ENCODE measurements at places on chromosomes 1 and 21.

- no peak for DNase-seq
Measured at GRCh38 chr1:21319447-21320407, 29.5 kb upstream of the ECE1 start.

DNA sequence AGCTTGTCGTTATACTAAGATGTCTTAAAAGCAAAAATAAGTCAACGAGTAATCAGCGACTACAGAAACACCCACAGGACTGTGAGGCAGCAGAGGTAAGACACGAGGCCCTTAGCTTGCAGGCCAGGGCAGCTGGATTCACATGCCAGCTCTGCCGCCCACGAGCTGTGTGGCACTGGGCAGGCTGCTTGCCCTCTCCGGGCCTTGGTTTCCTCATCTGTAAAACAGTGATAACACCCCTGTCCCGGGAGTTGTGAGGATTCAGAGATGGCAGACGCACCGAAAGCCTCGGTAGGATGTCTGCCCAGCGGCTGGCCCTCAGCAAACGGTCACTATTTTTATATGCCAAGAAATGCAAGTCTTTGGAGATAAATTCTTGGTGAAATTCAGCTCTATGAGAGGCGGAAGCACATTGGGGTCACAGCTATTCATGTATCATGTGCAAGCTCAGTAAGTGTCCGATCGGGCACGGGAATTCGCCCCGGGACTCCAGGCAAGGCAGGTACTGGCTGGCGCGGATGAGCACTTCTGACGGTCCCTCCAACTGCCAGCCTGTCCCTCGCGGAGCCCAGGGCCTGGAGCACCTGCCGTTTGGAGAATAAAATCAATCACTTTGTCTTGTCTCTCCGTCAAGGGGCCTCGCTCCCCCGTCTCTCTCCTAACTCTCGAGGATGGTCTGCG, 1.1 kb downstream of the C2CD2 start:
- peak; percentile 49 for DNase-seq

DNA sequence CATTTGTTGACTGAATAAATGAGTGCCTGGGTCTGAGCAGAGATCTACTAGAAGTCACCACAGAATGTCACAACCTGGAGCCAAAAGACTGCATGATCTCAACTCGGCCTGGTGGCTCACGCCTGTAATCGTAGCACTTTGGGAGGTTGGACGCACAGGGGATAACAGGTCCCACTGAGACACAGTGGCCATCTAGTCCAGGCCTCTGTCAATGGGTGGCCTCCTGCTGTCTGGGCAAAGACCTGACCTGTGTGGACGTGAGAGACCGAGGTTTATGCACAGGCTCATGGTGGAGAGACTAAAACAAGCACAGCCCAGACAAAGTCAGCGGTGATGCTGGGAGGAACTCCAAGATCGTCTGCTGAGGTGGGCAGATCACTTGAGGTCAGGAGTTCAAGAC, 103.0 kb upstream of the BACE2 start:
- DNase-seq = no peak

GRCh38 chr1:13830616-13831280, 130.8 kb downstream of the PRDM2 start:
- no peak for DNase-seq

- no peak for DNase-seq
Measured at GRCh38 chr1:79198832-79199231, 192.3 kb upstream of the ADGRL4 start.

DNA sequence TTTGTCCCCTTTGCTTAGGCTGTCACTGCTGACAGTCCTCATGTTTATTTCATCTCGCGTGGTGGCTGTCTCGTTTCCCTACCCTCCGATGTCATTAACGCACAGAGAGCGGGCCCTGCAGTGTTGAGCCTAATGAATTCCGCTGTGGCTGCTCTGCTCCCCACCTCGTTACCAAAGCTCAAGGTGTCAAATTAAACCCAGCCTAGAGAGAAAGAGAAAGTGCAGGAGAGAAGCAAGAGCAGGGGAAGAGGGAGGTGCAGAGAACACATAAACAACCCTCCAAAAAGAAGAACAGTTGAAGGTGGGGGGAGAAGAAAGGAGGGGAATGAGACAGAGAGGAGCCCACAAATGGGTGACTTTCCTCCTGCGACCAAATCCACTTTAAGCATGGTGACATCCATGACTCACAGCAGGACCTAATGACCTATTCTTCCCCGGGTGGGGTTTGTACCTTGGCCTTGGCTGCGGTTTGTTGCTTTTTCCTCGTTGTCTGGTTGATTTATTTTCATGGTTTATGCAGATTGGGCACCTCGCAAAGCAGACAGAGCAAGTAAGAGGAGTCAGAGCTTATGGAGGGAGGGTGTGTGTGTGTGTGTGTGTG, 92.5 kb downstream of the PBX1 start:
- no peak for DNase-seq

DNA sequence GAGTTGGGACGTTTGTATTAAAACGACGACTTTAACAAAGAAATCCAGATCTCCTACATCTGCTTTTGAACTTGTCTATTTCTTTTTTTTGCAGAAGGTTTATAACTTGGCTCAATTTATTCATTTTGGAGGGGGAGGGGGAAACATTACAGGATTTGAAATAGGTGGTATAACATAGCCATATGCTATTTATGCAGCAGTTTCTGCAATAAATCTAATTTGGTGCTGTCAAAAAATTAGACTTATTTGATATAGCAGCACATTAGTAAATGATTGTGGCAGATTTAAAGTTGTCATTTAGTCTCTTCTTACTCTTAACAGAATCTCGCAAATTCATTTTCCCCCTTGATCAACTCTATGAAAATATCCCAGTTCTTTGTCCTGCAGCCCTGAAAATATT, 138.2 kb downstream of the SDCCAG8 start:
- DNase-seq = no peak

GRCh38 chr1:109828756-109829505, 65.2 kb upstream of the EPS8L3 start:
- no peak for DNase-seq

DNA sequence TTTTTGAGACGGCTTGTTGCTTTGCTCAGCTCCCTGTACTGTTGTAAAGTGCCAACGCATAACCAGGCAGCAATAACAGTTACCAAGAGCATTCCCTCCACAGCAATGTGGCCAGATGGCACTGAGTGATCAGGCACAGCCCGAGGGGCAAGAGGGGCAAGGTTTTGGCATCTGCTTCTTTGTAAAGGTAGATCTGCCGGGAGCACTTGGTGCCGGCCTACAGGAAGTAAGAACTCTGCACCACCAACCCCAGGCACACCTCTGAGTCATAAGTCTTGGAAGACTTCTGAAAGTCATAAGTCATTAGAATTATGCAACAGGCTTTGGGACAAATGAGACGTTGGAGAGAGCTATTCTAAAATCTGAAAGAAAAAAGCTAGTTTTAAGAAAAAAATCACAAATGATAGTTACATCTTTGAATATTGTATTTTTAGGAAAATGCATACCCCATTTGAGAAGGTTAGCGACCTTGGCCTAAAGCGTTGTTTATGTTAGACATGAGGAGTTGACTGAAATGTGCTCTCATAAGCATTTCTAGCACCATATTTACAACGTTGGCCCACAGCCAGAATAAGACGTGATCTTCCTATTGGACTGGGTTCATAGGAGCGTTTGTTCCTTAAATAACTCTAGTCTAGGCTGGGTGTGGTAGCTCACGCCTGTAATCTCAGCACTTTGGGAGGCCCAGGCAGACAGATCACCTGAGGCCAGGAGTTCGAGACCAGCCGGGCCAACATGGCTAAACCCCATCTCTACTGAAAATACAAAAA, 37.7 kb upstream of the MAP10 start:
- no peak for DNase-seq

GRCh38 chr1:10007169-10007568, 10.1 kb downstream of the RBP7 start:
- DNase-seq = no peak

DNA sequence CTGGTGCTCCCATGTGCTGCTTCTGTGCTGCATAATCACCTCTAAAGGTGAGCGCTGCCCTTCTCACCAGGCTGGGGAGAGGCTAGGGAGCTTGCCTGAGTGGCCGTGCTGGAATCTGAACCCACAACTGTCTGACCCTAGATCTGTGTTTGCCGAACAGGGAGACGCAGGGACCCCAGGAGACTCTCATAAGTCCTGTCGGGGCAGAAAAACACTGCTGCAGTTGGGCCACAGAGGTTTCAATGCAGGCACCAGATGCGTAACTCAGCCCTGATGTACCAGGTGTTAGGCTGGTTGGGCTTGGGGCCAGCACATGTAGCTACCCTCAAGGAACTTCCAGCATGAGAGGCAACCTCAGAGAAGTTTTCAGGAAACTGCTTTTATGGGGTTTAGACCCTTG, 49.5 kb upstream of the DMRTB1 start:
- peak; percentile 21 for DNase-seq

GRCh38 chr1:29783508-29784275, 547.4 kb downstream of the PTPRU start:
- no peak for DNase-seq

- DNase-seq = no peak
Measured at GRCh38 chr1:91766883-91767282, 119.1 kb downstream of the TGFBR3 start.

GRCh38 chr1:56439610-56440264, 139.6 kb downstream of the PLPP3 start:
- no peak for DNase-seq

- DNase-seq = no peak
Measured at GRCh38 chr1:234845836-234846235, 235.9 kb upstream of the IRF2BP2 start.

DNA sequence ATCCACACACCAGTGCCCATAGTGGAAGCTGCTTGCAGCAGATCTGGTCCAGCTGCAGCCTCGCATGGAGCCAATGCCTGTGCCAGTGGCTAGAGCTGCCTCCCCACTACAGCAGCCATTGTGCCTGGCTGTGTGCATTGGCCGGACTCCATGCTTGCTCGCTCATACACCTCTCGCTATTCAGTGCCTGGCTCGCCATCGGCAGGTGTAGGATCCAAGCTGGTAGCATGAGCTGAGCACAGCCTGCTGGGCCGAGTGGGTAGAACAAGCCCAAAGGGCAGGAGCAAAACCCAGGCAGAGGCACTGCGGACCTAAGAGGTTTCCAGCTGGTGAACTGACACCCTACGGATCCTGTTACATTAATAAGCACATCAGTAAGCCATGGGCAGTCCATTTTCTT, 1184.1 kb downstream of the AMY1C start:
- no peak for DNase-seq

GRCh38 chr1:56904663-56905397, 50.2 kb downstream of the C8A start:
- DNase-seq = no peak

- no peak for DNase-seq
Measured at GRCh38 chr1:203692565-203693470, 66.2 kb downstream of the ATP2B4 start.

DNA sequence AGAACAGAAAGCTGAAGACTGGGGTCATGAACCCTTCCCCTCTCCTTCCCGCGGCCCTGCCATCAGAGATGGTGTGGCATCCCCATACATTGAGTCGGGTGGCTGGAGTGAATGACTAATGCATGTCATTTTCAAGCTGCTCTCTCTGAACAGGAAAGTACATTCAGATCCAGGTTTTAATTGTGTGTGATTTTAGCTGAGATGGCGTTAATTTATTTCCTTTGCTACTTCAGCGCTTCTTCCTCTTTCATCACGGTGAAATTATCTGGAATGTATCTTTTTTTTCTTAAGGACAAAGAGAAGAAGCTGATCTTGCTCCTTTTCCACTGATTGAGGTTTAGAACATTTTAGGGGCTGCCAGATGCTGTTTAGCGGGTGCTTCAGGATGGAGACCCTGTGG, 8.6 kb upstream of the LRRN2 start:
- no peak for DNase-seq

DNA sequence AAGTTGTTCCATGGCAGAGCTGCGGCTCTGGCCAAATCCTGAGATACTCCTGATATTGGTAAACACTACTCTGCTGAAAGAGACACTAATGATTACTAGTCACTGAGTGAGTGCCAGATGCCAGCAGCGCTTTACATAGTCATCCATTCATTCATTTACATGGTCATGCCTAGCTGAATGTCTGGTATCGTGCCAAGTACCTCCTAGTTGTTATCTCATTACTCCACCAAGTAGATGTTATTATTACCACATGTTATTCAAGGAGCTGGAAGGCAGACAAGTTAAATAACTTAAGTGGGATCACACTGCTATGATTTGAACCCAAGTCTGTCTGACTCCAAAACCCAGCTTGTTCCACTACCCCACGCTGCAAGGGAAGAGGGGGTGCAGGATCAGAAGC, 4.7 kb downstream of the OLFML2B start:
- DNase-seq = no peak

Measured in GM23338 (cell line).